ENCODE measurements at places on chromosomes 7 and 10. TPM values are rescaled to one million over a fixed set of nuclear protein-coding genes. Genes with fewer than 3 reads are reported as not detected.

ACSM6 gene
- total RNA-seq, result not detected

LFNG gene
- 86.6 TPM for total RNA-seq

CRYGN gene
- not detected for total RNA-seq

EMX2 gene
- not detected for total RNA-seq

PRPS1L1 gene
- not detected for total RNA-seq

USP6NL gene
- 0.70 TPM for total RNA-seq

EEPD1 gene
- 11.5 TPM for total RNA-seq

SCART1 gene
- total RNA-seq, result 1.8 TPM

CREB5 gene
- not detected for total RNA-seq
